Stimulated activated CD8-positive, alpha-beta memory T cell treated with anti-CD3 and anti-CD28 coated beads, Interleukin-15, amount 100 ng/mL, for 48 hours (primary cell): ENCODE measurements at places on chromosomes 12 and 14.

- no peak for DNase-seq
Observed at GRCh38 chr14:69131176-69131575, 21.7 kb downstream of the DCAF5 start.

DNA sequence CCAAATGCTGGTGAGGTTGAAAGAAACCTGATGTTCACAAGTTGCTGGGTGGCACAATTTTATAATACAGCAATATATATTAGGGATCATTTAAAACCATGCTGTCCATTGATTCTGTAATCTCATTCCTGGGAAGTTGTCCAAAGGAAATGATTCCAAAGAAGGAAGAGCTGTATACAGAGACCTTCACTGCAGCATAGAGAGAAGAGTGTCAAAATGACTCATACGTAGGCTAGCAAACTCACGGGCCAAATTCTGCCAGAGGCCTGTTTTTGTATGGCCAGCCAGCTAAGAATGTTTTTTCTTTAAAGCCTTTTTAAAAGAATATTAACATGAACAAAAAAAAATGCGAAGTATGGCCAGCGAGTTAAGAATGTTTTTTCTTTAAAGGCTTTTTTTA is 69.2 kb upstream of the MED13L start:
- DNase-seq = no peak

DNA sequence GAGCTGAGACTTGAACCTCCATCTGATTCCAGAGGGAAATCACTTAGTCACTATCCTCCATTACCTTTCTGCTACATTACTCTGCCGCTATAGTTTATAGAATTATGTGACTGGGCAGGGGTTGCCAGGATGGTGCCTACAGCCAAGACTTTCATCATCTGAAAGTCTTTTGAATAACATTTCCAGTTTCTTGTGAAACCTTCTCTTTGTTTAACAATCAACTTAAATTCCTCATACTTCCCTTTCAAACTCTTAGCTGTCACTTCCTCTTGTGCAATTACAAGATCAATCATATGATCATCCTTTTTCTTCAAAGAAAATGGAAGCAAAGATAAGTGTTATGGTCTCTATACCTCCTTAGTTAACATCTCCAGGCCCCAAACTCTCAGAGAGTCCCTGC is 25.4 kb upstream of the PELI2 start:
- no peak for DNase-seq

DNA sequence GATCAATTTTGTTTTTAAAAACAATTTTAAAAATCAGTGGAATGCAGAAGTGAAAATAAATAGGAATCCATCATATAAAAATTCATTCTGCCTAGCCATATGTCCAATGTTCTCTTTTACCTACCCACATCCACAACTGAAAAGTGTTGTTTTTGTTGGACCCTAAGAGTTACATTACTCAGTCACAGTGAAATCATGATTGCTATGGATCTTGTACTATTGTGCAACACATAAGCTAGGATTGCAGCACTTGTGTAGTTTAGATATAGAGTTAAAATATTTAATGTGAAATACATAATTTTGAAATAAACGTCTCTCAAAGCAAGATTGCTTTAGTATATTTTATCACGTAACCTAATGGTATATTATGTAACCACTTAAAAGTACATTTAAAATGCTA is 213.3 kb upstream of the CLEC14A start:
- DNase-seq = no peak

DNA sequence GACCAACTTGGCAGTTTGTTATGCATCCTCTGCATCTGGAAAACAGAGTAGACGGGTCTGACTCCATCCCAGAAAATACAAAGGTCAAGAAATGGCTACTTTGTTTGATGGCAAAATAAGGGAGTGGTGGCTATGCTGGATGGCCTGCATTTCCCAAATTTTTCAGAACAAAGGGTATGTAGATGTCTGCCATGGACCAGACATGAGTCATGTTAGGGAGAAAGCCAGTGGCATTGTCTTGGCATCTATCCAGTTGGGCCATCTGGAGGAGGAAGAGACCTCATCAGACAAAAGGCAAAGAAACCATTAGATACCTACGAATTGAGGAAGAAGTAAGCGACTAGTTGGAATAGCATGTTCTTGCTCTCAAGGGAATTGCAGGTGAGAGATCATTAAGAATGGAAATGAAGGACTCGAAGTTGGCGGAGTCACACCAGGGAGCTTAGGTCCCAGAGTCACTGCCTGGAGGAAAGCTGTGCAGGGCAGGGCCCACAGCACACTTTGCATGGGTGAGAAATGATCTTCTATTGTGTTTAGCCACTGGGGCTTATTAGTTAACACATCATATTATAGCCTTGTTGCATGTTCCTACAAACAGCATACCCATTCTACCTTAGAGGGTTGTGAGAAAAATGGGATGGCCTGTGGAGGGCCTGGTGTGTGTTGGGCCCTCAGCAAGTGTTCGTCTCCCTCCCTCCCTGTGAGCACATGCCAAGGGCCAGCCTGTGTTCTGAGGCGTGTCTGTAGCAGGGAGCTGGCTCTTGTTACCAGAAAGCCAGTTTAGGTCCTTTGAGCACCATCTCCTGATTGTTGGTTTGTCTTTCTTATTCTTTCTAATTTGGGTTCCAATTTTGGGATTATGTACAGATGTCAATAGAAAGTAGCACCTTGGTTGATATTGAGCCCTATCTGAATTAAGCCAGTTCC is 119.4 kb downstream of the KTN1 start:
- DNase-seq = no peak

- no peak for DNase-seq
Observed at GRCh38 chr12:30567082-30567481, 128.6 kb downstream of the IPO8 start.

DNA sequence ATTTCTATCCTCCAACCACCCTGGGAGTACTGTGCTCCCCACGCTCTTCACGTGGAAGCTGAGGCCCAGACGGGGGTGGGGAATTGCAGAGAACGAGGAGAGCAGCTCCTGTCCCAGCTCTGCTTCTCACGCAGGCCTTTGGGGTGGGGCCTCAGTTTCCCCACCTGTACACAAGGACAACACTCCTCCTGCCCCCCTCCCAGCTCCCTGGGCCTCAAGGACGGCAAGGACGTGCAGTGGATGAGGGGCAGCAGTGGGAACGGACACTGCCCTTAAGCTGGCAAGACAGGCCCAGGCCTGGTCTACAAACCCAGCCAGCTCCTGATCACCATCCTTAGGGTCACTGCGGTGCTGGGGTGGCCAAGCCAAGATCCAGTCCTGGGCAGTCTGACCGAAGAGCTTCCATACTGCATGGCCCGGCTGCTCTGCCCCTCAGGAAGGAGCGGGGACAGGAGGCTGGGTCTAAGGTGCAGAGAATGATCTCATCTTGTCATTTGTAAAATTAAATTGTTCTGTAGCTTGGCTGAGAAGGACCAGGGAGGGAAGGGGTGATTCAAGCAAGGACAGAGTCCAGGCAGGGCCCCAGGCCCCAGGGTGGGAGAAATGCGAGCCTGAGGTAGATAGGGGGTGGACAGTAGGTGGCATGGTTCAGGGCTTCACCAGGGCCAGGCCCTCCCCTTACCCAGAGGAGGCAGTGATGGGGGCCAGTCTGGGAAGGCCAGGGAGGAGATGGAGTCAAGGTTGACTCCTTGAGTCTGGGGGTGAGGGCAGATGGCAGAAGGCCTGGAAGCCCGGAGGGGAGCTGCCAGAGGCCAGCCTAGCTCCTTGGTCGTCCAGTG is 1.3 kb upstream of the CLBA1 start:
- DNase-seq = no peak

DNA sequence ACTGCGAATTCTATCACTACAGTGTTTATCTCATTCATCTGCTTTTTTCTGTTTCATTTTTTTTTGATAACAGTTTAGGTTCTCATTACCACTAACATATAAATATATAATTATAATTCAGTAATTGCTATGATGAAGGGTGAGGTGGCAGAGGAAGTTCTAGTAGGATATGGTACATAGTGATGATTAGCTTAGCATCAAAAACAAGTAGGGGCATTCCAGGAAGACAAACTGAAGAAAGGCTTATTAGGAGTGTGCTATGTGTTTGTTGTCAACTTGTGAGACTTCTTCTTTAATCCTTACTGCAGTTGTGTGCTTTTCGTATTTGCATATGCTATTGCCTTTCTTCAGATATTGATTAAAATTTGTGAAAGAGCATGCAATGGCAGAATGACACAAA is 20.6 kb downstream of the FUT8 start:
- no peak for DNase-seq

DNA sequence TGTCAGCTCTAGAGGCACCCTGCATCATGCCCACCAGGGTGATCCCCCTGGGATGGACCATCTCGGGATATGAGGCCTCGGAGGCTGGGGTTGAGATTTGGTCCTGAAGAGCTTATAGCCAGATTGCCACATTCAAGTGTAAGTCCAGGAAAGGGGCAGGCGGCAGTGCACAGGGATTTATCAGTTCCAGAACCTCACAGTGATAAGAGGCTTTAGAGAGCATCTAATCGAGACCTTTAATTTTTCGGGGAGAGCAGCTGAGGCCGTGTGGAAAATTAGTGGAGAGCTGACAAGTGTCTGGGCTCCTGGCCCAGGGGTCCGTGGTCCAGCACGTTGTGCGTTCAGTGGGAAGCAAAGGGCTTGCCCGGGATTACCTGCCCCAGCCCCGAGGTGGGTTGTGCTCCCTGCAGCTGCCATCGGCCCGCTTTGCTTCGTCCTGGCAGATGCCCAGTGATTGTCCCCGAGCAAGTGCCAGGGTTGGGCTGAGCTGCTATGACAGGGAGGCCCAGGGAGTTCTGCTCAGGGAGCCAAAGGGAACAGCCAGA is 52.1 kb downstream of the C14orf132 start:
- no peak for DNase-seq

GRCh38 chr14:82003426-82003825 is 469.8 kb upstream of the SEL1L start:
- DNase-seq = no peak

GRCh38 chr14:35028435-35028834 is 17.6 kb upstream of the FAM177A1 start:
- no peak for DNase-seq

DNA sequence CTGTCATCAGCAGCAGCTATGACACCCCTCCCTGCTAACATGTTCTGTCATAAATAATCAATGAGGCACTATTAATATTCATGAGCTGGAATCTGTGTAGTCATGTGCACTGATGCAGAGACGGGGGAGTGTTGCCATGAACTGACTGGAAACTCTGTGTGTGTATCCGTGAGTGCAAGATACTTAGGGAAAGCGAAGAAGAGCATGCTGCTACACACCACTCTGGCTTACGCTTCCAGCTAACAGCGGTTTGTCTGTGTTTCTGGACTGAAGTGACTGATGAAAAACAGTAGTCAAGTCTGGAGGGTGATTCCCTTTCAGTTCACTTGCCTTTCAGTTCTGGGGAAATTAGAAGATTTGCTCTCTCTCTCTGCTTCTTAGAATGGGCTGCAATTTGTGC is 249.4 kb downstream of the PDZRN4 start:
- DNase-seq = no peak

DNA sequence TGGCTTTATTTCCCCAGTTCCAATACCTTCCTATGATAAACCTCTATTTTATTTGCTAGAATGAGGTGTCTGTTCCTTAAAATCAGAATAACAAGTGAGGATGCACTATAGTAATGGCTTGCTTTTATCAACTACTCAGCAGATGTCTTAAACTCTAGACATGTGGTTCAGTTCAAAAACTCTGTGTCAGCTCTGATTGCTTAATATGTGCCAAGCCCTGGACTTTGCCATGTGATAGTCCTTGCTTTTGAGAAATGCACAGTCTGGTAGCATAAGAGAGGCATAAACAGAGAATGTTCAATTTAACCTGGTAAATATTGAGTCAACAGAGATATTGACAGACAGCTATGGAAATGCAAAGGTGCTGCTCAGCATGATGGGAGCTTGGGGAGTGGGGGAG is 254.8 kb downstream of the PDZRN4 start:
- no peak for DNase-seq

GRCh38 chr14:105074601-105075053 is 9.4 kb upstream of the GPR132 start:
- DNase-seq = no peak

- no peak for DNase-seq
Observed at GRCh38 chr12:83172866-83173649, 486.4 kb downstream of the TMTC2 start.

DNA sequence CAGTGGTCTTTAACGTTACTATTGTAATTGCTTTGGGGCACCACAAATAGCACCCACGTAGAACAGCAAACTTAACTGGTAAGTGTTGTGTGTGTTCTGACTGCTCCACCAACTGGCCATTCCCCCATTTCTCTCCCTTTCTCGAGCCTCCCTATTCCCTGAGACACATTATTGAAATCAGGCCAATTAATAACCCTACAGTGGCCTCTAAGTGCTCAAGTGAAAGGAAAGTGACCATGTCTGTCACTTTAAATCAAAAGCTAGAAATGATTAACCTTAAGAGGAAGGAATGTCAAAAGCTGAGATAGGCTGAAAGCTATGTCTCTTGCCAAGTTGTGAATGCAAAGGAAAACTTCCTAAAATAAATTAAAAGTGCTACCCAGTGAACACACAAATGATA is 22.3 kb downstream of the PPP1R13B start:
- DNase-seq = no peak

GRCh38 chr12:64181430-64182291 is 40.4 kb downstream of the KICS2 start:
- no peak for DNase-seq

DNA sequence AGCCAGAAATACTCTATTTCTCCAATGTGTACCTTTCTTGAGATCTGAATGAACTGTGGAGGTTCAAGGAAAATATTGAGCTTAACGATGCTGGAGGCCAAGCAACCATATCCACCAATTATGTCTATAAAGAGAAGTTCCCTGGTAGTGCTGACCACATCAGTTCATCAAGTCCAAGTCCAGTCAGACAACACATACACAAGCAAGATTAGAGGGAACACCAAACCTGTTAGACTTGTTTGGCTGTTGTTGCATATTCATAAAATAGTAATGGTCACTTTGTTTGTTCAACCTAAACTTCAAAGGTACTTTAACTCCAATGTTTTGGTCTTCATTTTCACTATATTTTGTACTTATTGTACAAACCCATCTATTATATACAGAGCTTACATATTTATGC is 81.6 kb downstream of the LMO3 start:
- DNase-seq = no peak

- DNase-seq = no peak
Observed at GRCh38 chr14:32358781-32359180, 29.7 kb downstream of the AKAP6 start.

- no peak for DNase-seq
Observed at GRCh38 chr12:47870175-47870781, 34.5 kb downstream of the VDR start.
